ENCODE measurements at places on chromosomes 13 and 19.

DNA sequence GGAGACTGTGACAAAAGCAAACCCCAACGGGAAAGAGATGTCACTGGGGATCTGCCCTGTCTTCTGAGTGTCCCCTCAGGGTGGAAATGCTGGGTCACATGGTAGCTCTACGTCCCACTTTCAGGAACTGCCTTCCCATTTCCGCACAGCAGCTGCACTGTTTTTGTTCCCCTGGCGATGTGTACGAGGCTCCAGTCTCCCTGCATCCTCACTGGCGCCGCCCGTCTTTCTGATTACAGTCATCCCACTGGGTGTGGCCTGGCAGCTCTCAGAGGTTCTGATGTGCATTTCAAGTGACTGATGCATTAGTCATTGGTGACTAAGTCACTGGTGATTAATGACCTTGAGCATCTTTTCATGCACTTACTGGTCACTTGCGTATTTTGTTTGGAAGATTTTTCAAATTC is 21.2 kb downstream of the PCID2 start:
- DNase-seq, result peak; percentile 100

DNA sequence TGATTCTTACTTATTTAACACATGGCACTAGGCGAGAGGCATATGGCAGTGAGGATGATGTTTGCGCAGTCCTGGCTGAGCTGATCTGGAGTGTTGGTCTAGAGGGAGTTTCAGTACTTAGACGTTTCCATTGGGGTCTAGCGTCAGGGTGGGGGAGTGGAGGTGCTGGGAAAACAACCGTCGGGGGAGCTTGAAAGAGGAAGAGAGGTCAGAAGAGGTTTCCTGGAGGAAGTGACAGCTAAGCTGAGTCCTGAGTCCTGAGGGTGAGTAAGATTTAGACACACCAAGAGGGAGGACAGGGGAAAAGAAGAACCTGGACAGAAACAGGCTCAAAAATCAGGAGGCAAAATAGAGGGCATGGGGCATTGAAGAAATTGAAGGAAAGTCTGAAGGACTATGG is 81.4 kb downstream of the ALOX5AP start:
- no peak for DNase-seq

DNA sequence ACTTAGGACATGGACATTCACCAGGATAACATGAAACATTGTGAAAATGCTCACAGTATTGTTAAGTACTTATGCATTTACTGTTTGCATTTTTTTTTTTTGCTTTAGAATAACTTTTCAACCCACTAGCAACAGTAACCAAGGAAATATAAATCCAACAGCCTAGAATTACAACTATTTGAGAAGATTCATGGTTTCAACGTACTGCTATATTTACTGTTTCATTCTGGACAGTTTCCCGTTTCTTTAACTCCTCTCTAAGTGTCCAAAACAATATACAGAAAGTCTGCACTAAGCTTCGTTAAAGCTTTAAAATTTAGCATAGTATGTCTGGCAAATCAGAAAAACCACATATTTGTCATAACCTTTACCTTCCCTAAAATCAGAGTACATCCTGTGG is 2.7 kb downstream of the SMAD9 start:
- DNase-seq, result no peak

DNA sequence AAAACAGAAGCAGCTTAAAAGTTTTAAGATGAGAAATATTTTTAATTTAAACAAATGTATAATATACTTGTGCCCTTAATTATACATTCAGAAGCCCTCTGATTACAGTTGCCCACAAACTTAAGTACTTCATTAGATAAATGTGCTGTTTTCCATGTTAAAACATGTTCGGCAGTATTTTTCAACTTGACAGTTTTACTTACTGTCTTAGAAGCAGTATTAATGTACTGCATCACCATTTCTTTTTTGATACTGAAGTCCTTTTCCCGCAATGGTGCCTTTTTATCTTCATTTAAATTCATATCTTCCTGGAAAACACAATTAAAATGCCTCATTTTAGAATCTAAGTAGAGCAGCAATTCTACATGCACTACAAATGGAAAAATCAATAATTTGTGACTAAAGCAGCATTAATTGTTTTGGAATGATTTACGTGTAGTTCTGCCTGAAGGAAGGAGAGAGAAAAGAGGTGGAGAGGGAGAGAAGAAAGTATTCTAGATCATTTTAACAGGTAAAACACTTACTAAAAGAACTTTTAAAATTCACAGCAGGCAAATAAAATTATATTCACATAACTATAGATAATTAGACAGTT is 70.2 kb downstream of the DIAPH3 start:
- DNase-seq, result no peak

GRCh38 chr13:40181203-40181845 is 485.1 kb downstream of the FOXO1 start:
- peak; percentile 85 for DNase-seq

GRCh38 chr13:51243832-51244231 is 21.6 kb downstream of the FAM124A start:
- DNase-seq, result no peak

DNA sequence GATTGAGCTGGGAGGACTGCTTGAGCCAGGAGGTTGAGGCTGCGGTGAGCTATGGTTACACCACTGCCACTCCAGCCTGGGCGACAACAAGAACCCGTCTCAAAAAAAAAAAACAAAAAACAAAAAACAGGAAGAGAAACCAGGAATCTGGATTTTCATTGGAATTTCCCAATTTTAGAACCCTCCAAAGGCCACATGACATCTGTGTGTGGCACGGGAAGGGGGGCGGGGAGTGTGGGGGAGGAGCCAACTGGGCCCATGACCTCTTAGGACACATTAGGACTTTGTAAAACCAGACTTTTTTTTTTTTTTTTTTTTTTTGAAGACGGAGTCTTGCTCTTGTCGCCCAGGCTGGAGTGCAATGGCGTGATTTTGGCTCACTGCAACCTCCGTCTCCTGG is 21.2 kb upstream of the MYDGF start:
- no peak for DNase-seq

- DNase-seq, result peak; percentile 18
Measured at GRCh38 chr19:56838024-56838908, 2.3 kb downstream of the PEG3 start.

GRCh38 chr13:113083402-113084061 is 22.1 kb upstream of the F7 start:
- DNase-seq, result no peak

DNA sequence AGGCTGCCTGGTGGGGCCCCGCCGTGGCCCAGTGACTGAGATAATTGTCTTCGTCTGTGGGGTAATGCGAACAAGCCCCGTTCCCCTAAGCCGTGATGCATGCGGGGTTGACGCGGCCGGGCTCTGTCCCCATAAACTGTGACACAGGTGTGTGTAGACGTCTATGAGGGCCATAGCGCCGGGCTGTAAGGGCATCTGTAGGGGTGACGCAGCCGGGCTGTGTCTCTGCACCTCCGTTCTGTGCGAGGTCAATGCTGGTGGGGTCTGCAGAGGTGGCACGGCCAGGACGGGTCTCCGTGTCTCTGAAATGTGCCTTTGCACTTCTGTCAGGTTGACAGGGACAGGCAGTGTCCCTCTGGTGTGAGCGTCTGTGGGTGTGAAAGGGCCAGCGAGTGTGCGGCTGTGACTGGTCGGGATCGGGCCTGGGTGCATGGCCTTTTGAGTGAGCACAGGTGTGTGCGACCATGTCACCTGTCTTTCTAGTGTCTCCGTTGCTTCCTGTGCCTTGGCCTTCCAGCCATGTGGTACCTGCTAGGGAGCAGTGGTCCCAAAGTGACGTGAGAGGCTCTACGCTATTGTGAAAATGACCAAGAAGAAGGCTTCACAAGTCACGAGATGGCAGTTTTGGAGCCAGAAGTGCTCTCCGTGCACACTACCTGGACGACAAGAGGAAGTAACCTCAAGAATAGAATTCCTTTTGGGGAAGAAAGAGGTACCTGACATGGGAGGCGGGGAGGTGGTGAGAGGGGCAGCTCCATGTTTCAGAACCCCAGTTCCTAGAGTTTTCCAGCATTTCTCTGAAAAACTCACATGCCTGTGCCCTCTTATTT is 16.4 kb upstream of the ZNF331 start:
- DNase-seq, result no peak

GRCh38 chr19:38405276-38405675 is 2.4 kb downstream of the FAM98C start:
- DNase-seq, result no peak

- DNase-seq, result no peak
Measured at GRCh38 chr19:47492571-47493377, 8.8 kb upstream of the KPTN start.

DNA sequence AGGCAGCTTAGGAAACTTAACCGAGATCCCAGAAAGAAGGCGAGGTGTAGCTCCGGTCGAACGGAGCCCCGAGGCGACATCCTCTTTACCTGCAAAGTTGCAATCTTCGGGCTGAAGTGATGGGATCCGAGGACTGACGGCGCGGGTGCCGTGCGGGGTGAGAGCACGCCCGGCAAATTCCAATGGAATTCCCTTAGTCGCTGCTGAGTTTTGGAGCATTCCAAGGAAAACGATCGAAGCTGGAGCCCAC is 141 bp downstream of the TRPC4 start:
- no peak for DNase-seq

DNA sequence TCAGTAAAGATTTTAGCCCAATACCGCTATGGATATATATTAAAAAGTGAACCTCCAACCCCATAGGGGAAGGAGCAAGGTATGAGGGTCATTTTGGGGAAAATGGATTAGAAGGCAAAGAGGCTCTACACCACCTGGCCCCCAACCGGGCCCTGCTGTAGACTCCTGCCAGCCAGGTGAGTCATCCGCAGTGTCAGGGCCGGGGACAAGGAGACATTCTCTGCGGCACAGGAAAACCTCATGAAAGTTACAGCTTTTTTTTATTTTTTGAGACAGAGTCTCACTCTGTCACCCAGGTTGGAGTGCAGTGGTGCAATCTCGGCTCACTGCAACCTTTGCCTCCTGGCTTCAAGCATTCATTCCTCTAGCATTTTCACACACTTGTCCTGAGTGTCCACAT is 32.0 kb downstream of the ZFR2 start:
- no peak for DNase-seq

DNA sequence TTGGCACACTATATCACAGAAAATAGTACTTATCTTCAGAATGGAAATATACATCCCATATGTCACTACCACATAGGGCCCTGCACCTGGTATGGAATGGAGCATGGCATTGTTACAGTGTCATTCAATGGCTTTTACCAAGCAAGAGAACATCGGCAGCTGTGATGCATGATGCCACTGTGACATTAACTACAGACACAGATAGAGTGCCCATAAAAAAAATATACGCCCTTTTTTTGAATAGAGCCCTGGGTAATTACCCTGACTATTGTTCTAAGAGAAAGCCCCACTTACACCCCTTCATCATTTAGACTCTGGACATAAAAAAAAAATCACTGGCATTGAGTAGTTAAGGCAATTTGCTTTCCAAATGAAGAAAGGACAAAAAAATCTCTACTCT is 320.3 kb downstream of the DNAJC15 start:
- DNase-seq, result no peak

GRCh38 chr13:113765564-113765910 is 6.5 kb downstream of the TMEM255B start:
- DNase-seq, result no peak

DNA sequence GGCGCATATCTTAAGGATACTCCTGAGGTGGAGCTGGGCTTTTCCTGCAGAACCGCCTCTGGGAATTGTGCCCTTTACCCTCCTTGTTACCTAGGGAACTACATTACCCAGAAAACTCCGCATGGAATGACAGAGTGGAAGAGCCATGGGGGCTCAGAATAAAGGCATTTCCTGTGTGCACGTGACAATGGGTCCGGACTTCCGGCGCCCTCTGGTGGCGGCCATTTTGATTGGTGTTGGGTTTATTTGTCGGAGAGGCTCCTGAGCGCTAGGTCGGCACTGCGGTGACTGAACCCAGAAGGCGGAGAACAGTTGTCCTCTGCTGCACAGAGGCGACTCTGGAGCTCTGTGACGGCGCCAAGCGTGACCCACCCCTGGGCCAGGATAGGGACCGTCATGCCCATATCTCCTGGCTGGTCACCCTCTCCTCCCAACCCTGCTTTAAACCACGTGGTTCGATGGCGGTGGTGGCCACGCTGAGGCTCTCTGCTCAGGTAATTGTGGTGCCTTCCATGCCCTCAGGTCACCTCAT is at the start of gene ZNF587B:
Gene ZNF587B (plus strand): TSS at position 229 of the 532 bp plus-strand sequence. CDS start 230 bp downstream, at position 459.
- DNase-seq, result peak; percentile 78

- no peak for DNase-seq
Measured at GRCh38 chr13:38415233-38415632, 65.6 kb downstream of the UFM1 start.

- DNase-seq, result peak; percentile 32
Measured at GRCh38 chr13:92804346-92804745, 422.3 kb upstream of the GPC6 start.

DNA sequence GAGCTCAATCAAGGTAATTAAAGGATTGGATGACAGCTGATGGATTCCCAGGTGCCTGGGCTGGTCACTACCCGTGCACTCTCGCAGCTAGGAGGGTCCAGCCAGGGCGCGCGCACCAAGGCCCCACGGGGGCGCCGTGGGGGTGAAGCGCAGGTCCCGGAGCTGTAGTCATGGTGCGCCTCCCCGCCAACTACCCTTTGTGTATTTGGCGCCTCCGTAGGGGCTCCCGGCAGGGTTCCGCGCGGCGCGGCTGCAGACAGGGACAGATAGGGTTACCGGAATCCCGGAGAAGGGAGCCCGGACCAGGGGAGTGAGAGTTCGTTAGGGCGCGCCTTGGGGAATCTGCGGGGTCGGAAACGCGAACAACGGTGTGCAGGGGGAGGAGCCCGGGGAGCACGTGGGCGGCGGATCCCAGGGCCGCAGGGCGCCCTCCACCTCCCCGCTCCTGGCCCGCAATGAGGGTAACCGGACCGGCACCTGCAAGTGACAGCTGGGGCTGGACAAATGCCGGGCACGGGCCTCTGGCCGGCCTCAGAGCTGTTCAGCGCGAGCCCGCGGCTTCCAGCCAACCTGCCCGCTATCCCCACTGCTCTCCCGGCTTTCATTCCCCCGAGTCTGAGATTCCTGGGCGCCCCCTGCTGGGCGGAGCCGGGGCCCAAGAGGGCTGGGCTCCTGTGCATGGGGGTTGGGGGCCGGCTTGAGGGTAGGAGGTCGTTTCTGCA is 3.4 kb upstream of the PRAM1 start:
- peak; percentile 48 for DNase-seq

GRCh38 chr13:26759907-26760831 is at the start of gene GPR12:
Gene GPR12, minus strand, starts transcription at chr13:26760786. Its CDS starts 959 bp downstream, at chr13:26759827.
- DNase-seq, result no peak

DNA sequence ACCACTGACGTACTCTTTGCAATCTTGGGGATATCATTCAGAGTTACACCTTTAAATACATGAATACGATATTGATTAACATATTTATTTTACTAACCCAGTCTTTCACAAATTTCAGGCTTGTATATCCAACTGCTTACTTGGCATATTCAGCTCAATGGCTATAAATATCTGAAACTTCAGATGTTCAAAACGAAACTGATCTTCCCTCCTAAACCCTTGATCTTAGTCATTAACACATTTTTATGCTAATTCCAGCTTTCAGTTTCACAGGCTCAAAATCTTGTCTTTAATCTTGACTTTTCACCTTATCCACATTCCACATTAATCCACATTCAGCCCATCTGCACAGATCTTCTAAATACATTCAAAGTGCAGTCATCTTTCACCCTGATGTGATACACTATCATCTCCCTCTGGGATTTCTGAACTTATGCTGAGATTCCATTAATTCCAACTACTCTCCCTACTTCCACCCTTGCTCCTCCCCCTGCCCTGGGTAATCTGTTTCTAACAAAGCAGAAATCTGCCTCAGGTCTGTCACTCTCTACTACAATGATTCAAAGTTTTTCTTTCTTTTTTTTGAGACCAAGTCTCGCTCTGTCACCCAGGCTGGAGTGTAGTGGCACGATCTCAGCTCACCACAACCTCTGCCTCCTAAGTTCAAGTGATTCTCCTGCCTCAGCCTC is 387.2 kb downstream of the GPC5 start:
- DNase-seq, result no peak

GRCh38 chr13:23776698-23777574 is 112.3 kb downstream of the MIPEP start:
- no peak for DNase-seq
